ENCODE measurements at places on chromosomes 7 and 10.

GRCh38 chr7:155883491-155884224 lies 71.4 kb upstream of the SHH start:
- no peak for DNase-seq

DNA sequence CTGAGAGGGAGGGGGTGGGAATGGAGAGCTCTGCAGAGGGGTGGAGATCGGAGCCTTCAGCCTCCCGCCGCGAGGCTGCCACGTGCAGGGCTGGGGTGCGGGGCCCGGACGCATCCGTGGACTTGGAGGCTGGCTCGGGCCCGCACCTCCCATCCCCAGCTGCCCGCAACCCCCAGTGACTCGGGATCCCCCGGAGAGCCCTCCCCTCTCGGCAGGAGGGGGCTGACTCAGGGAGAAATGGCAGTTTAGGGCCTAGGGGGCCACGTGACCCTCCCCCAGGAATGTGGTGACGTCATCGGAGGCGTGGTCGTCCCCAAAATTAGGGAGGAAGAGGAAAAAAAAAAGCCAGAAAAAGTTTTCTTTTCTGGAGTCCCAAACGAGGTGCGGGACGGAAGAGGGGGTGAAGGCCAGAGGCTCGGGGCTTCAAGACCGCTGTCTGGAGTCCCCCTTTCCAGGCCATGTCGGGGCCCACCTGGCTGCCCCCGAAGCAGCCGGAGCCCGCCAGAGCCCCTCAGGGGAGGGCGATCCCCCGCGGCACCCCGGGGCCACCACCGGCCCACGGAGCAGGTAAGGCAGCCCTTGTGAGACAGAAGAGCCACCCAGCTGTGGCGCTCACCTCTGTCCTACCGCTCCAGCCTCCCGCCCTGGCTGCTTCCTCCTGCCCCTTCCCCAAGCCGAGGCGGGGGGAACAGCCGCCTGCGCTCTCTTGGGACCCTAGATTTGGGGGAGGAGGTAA lies at the start of gene TRIP6:
Gene TRIP6 (plus strand): TSS at position 348 of the 736 bp plus-strand sequence. CDS start 111 bp downstream, at position 459.
- DNase-seq, result peak; percentile 18

- DNase-seq, result no peak
Measured at GRCh38 chr10:42998481-42999384, 78.1 kb upstream of the RET start.

DNA sequence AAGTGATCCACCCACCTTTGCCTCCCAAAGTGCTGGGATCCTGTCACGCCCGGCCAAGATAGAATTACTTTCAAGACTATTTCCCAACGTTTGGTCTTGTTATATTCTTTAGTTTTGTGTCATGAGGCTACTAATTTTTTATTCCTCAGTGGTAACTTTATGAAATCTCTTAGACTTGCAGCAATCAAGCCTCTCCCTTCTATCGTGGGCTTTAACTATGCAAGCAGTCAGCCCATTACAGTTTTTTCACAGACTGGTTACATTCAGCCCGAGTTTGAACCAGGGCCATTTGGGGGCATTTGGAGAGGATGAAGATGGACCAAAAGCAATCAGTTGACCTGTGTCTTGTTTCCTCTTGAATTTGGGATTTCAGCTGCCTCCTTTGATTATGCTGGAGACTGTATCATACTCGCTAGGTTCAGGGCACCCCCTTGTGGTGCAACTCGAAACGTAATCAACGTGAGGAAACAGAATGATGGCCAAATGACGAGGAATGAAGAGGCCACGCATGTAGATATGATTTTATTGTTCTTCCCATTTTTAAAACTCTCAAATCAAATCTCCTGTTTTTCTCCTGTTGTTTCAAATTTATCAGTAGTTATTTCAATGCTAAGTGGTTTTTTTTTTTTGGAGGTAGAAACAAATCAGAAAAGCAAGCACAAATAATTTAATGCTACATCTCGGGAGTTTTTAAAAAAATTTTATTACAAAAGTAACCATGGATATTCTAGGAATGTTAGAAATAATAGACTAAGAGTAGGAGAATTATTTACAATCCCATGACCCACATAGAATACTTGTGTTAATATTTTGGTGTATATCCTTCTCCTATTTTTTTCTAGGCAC lies 151.6 kb downstream of the KIAA1217 start:
- DNase-seq, result no peak

GRCh38 chr10:112246-112645 lies 23.0 kb upstream of the ZMYND11 start:
- no peak for DNase-seq

- no peak for DNase-seq
Measured at GRCh38 chr10:92385831-92386230, 94.9 kb downstream of the MARCHF5 start.

DNA sequence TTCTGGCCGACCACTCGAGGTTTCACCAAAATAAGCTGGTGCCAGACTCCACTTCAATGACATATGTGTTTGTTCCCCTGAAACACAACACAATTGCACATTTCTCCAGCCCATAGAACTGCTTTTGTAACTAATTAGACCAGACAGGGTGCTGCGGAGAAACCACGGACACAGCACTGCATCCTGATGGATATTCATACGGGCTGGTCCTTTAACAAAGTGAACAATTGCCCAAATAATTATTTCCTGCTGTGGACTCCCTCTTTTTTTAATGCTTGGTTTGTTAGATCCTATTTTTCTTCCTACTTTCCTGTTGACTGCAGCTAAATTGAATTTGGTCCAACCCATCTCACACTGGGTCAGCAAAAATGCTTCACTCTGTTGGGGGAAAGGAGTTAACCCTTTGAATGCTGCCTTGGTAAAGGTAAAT lies 198.6 kb upstream of the BMPER start:
- no peak for DNase-seq

- DNase-seq, result no peak
Measured at GRCh38 chr7:74657692-74658177, at the start of gene GTF2I. Gene GTF2I (plus strand): TSS chr7:74657718. CDS start chr7:74689129, 31,411 bp downstream.

DNA sequence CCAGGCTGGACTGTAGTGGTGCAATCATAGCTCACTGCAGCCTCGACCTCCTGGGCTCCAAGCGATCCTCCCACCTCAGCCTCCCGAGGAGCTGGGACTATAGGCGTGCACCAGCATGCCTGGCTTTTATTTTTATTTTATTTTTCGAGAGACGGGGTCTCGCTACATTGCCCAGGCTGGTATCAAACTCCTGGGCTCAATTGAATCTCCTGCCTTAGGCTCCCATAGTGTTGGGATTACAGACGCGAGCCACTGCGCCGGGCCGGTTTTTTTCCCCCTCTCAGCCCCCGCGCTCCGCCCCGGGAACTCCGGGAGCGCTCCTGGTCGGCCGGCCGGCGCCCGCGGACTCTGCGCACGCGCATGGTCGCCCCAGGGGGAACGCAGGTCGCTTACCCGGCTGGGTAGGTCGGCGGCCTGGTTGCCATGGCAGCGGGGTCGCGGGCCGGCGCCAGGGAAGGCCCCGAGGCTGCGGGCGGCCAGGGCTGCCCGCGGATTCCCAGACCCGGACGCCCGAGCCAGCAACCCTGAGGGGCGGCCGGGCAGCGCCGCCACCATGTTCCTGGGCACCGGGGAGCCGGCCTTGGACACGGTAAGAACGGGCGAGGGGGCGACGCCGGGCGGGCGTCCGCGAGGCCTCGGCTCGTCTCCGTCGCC lies at the start of gene IQCE:
Gene IQCE (plus strand): TSS at position 351 of the 654 bp plus-strand sequence. CDS start 203 bp downstream, at position 554.
- DNase-seq, result peak; percentile 85

DNA sequence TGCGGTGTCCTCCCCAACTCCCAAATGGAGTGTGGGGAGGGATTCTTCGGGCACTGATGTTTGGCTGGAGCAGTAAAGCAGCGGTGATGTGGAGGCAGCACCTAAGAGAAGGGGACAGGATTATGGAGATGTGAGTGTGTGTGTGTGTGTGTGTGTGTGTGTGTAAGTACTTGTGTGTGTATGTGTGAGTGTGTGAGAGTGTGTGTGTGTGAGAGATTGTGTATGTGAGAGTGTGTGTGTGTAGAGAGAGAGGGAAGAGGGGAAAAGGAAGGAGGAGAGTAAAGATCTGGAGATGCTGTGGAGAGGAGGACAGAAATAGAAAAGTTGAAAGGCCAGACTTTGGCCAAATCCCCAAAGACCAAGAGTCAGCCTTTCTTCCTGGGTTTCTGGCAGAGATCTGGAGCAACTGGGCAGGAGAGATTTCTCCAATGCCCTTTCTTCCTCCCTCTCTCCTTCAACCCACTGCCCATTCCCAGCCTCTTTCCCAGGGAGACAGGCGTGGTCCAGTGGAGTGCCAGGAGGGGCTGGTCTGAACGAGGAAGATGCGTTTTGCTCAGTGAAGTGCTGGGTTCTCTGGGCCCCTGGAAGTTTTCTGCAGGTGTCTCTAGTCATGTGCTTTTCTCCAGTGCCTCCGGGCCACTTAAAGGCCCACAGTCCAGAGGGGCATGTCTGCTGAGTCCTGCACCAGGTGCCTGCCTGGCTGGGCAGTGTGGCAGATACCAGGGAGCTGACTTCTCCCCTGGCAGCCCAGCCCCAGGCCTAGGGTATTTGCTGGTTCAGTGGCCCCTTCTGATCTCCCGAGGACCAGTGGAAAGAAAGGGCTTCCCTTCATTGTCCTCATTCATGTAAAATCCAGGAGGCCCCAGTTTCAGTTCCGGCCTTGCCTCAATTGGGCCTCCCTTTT lies 60.5 kb downstream of the HK1 start:
- no peak for DNase-seq

- no peak for DNase-seq
Measured at GRCh38 chr10:129965425-129965808, 1.3 kb upstream of the EBF3 start.

- no peak for DNase-seq
Measured at GRCh38 chr7:140238778-140239652, 62.2 kb upstream of the KDM7A start.

DNA sequence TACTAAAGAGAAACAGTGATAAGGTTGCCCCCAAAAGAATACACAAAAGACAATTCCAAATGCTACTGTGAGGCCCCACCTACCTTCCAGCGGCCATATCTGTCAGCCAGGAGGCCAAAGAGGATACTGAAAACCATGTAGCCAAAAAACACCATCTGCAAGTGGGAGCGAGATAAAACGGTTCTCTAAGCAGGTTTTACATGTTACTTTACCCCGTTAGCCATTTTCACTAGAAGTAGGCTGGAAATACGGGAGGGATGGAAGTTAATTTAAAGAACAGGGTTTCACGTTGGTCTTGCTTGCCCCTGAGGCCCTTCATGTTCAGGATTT lies 38.2 kb downstream of the SVOPL start:
- DNase-seq, result no peak

- DNase-seq, result no peak
Measured at GRCh38 chr10:25263931-25264330, 89.1 kb downstream of the GPR158 start.

DNA sequence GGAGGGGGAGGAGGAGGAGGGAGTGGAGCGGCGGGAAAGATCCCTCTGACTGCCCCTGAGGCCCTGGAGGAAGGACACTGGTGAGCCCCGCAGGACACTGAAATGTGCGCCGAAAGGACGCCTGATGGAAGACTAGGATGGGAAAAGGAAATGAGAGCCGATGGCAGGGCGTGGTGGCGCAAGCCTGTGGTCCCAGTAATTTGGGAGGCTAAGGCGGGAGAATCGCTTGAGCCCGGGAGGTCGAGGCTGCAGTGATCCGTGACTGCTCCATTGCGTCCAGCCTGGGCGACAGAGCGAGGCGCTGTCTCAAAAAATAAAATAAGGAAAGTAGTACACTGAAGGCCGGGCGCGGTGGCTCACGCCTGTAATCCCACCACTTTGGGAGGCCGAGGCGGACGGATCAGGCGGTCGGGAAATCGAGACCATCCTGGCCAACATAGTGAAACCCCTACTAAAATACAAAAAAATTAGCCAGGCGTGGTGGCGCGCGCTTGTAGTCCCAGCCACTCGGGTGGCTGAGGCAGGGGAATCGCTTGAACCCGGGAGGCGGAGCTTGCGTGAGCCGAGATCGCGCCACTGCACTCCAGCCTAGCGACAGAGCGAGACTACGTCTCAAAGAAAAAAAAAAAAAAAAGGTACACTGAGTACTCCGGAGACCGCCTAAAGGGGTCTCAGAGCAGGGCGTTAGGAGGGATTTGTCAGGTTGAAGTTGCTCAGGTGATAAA lies 561 bp upstream of the HNRNPF start:
- DNase-seq, result peak; percentile 52

DNA sequence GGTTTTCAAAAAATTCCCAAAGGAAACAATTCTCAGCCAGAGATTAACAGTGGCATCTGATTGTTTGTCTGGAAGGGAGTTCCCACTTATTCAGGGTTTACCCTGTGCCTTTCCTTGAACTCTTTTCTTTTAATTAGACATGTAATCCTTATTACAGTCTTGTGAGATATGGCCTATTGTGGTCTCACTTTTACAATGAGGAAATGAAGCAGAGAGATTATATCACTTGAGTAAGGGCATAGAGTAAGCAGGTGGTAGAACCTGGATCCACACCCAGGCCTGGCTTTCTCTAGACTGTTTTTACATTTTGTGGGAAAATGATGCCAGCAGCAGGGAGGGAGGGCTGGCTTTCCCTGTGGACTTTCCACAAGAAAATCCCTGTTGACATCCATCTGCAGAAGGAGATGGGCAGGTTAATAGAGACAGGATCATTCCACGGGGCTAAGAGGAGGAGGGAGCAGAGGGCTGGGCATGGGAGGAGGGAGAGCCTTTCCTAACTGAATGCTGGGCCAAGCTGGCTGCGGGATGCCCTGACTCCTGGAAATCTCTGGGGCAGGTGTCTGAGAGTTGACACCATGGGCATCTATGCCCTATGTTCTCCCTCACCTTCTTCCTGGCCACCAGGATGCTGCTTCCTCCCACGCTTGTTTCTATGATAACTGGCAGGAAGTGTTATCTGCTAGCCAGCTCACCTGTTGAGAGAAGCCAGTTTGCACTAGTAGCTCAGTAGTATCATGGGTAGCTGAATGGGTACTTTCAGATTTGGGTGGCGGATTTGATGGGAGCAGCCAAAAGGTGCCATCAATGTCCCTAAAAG lies 28.7 kb upstream of the ARHGAP22 start:
- DNase-seq, result no peak

GRCh38 chr7:44177570-44178131 lies 11.6 kb downstream of the GCK start:
- no peak for DNase-seq

DNA sequence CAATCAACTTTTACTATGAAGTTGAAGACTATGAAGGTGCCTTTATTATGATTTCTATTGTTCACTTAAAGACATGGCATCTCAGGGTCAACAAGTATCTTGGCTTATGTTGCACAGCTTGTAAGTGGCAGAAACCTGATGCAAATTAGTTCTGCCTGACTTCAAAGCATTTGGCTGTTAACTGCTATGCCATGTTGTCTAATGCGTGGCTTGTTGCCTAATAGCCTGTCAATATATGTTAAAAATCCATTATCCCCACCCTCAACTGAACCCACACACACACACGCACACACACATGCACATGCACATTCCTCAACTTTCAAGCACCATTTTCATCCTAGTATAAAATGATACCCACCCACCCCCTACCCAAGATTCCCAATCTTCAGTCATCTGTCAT lies 217.1 kb downstream of the NRG3 start:
- no peak for DNase-seq
